ENCODE measurements at places on chromosomes 7 and 10.

GRCh38 chr7:156943091-156944041 lies 6.1 kb upstream of the NOM1 start:
- no peak for DNase-seq

DNA sequence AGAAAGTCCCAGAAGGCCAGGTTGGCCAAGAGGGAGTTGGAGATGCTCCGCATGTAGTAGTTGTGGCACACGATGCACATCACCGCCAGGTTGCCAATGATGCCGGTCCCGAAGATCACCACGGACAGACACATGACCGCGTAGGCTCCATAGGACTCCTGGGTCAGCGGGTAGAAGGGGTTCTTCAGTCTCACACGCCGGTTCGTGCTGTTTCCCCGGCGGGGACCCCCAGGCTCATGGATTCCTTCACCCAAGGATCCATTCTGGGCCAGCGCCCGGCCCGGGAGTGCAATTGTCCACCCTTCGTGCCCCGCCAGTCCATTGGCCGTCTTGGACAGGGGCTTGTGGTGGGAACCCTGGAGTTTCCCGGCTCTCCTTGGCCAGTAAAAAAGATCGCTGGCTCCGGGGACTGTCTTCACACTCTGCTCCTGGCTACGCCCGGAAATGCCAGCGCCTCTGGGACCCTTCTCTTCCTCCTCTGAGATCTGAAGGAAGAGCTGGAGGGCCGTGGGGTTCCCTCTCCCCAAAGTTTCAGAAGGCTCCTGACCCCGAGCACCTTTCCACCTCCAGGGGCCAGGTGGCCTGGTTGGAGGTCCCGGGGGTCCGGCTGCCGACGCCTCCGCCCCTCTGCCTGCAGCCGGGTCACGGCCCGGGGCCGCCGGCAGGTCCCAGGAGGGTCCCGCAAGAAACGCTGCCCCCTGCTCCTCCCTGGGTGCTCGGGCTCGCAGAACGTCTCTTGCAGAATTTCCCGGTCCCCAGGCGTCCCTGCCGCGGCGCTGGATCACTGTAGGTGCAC lies 1.3 kb downstream of the GPR37 start:
- no peak for DNase-seq

GRCh38 chr7:36284456-36285090 lies 105.1 kb upstream of the ANLN start:
- no peak for DNase-seq

DNA sequence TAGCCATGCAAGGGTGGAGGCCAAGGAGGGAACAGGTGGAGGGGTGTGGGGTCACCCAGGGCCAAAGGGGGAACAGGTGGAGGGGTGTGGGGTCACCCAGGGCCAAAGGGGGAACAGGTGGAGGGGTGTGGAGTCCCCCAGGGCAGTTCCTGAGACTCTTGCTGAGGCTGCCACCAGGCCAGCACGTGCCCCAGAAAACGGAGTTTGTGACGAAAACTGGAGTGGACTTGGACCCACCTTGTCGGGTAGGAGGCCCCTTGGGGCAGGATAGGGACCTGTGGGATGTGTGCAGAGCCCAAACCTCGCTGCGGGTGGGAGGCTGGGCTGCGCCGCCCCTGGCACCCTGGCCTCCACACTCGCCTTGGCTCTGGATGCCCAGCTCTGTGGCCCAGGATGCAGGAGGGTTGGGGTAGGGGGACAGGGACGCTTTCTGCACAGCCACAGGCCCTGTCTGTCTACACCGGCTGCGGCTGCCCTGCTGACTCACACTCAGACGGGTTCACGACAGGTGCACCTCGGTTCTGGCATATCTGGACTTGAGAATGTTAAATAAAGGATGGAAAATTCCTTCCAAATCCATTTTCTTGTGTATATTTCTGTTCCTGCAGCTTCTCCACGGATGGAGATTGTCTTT lies 562 bp upstream of the ADGRA1 start:
- DNase-seq, result no peak

DNA sequence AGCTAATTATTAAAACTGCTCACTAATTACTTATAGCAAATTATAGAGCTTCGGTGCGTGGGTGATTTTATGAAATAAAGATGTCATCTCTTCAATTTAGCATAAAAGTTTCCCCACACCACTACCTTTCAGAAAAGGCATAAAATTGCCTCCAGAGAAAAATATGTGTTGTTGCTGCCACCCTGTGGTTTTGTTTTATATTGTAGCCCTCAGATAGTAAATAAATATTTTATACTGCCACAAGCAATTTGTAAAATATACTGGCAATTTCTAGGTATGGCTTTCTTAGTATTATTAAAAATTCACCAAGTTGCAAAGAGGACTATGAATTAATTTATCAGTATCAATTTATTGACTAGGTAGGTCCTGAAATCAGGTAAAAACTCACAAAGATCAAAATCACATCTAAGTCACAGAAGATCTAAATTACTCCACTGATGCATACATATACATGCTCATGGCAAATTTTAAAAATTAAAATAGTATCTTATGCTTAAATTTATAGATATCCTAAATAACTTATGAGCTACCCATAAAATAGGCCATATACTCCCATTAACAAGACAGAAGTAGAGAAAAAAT lies 26.5 kb downstream of the ASNS start:
- no peak for DNase-seq

GRCh38 chr7:40986351-40986873 lies 716.5 kb downstream of the INHBA start:
- DNase-seq, result no peak

- DNase-seq, result no peak
Measured at GRCh38 chr10:77756319-77757232, 119.0 kb upstream of the KCNMA1 start.

- no peak for DNase-seq
Measured at GRCh38 chr10:93090619-93091018, 16.9 kb downstream of the CYP26A1 start.

DNA sequence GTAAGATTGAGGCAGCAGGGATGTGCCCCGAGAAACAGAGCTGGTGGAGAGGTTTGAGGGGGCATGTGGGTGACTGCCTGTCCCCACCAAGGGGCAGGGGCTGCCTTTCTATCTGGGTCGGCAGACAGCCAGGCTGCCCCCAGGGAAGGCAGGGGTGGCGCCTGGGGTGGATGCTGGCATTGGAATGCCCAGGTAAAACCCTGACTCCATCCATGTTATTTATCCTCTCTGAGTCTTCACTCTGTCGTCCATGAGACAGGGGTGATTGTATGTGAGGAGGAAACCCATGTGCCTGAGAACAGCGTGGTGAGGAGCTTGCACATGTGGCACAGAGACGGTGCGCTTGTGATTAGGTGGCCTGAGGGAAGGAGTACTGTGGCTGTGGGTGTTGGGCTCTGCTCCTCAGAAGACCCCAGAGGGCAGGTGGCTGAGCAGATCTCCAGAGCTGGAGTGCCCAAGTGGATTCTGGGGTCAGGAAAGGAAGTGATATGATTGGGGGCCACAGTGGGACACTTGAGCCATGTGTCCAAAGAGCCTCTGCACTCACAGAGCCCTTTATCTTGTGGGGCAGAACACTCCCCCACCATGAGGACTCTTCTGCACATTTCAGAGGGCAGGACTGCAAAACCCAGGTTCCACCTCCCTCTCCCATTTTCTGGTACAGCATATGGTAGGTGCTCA lies 100.4 kb upstream of the RET start:
- DNase-seq, result no peak

- no peak for DNase-seq
Measured at GRCh38 chr7:132380059-132380458, 196.2 kb downstream of the PLXNA4 start.

DNA sequence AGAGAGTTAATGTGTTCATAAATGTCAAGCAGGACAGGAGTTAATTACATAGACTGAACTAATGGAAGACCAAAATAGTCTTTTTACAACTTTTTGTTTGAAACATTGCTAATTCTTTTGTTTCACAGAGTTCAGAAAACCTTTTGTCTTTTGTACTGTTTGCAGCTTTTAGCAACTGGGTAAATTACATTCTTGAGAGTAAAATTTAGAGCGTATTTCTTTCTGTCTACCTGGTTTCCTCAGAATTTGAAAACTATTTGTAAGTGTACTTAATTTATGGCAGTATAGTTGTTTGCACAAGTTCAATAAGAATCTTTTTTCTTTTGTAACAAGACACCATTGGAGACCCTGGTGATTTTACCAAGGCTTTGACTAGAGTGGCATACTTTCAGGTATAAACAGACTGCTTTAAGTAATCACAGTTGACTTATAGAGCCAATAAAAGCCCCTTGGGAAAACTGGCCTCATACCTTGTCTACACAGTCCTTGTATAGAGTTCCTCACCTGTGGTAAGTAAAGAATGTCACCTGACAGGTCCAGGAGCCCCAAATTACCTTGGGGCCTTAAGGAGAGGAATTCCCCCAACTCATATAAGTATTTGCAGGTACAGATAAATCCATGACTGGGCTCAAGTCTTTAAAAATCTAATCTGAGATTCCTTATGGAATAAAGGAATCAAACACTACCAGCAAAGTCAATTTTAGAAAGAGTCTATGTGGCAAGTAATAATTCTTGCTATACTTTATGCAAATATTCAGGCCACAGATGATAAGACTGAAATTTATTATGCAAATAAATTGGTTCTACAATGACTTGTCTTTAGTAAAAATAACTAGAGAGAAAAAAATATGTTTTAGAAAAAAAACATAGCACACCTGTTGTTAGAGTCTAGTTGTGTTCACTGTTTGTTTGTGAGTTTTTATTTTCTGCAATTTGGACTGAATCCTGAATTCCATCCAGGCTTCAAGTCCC lies 23.6 kb upstream of the CREB3L2 start:
- no peak for DNase-seq

DNA sequence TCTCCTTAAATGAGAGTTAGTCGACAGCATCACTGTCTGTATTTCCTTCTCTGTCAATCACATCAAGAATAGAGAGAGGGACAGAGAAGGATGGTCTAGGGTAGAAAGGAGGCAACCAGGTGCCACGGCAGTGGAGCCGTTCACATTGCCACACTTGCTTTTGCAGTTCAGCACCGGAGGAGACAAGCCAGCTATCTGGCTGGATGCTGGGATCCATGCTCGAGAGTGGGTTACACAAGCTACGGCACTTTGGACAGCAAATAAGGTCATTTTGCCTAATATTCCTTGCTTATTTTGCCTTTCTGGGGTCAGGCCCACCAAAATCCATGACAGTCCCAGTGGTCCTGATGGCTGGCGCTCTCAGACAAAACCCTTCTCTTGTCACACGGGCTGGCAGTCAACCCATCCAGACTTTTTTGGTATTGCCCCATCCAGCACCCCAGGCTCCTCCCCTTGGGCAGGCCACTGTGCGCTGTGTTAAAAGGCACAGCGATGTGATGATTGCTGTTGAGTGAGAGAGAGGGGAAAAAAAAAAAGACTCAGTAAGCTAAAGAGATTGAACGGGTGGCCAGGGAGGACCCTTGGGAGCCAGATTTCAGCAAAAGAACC lies 8.4 kb downstream of the CPA2 start:
- DNase-seq, result no peak

- DNase-seq, result no peak
Measured at GRCh38 chr10:27884185-27884641, 114.7 kb downstream of the ODAD2 start.

DNA sequence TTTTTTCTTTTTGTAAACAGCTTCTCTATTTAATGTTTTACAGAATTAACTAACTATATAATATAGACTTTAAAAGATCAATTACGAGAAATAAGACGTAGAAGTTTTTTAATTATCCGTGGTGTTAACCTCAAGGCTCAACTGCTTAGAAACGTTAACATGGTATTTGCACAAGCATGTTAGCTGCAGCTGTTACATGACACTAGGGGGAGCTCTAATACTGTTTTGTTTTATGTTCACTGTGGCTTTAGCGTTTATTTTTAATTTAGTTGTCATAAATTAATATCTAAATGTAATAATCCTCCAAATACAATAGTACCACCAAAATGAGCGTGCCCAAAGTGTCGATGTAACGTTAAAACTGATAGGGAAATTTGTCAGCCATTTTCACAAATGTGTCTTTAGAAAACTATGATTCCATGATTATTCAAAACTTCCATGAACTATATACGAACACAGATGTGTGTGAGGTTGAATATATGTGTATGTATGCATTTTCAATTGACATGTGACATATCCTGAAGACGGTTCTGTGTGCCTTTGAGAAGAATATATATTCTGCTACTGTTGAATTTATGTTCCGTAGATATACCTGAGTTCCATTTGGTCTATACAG lies 828.8 kb upstream of the MBL2 start:
- peak; percentile 4 for DNase-seq

DNA sequence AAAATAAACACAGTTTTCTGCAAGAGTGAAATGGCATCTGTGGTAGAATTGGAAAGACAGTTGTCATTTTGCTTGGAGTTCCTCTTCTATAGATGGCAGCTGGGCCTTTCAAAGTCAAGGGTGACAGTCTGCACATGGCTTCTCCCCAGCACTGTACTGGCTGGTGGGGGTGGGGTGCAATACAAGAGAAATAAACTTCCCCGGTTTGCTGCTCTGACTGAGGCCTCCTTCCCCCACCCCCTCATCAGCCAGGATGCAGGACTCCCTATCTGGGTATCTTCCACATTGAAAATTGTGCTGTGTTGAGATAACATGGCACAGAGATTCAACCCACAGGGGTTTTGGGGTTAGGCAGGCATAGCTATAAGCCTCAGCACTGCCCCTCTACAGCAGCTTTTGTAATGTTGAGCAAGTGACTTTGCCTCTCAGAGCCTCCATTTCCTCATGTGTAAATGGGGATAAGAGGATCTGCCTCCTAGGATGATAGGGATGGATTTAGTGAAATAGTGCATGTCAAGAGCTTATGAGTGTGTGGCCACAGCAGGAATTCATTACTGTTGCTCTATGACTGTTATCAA lies 85.8 kb upstream of the WDR11 start:
- DNase-seq, result no peak

DNA sequence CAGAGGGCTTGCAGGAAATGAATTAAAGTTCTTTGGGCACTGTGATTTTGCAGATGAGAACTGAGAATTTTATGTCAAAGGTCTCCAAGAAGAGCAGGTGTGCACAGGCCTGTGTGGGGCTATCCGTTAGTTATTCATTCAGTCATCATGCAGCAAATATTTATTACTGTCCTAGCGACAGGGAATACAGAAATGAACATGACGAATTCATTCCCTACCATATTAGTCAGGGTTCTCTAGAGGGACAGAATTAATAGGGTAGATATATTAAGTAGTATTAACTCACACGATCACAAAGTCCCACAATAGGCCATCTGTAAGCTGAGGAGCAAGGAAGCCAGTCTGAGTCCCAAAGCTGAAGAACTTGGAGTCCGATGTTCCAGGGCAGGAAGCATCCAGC lies 2.9 kb upstream of the MMP21 start:
- no peak for DNase-seq

GRCh38 chr10:27687743-27688142 lies 57.9 kb downstream of the MKX start:
- DNase-seq, result no peak

- peak; percentile 18 for DNase-seq
Measured at GRCh38 chr10:33509231-33509831, 174.9 kb upstream of the NRP1 start.

- DNase-seq, result no peak
Measured at GRCh38 chr10:5811387-5811821, 1.8 kb downstream of the GDI2 start.

DNA sequence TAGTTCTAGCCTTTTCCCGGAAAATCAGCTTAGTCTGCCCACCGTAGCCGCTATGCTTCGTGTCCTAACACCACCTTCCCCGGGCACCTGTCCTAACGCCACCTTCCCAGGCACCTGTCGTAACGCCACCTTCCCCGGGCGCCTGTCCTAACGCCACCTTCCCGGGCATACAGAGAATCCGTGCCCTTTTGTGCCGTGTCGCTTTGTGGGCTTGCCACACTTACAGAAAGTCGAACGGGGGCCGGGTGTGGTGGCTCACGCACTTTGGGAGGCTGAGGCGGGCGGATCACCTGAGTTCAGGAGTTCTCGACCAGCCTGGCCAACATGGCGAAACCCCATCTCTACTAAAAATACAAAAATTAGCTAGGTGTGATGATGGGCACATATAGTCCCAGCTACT lies 73.6 kb upstream of the DNAJB6 start:
- DNase-seq, result no peak

Data from CD4-positive, alpha-beta T cell treated with Interleukin-4 for 1 hour (primary cell).